ENCODE measurements at places on chromosomes 1 and 21.
A peak's percentile ranks its signal among the peaks of the same experiment; 100 is the strongest.

- no peak for DNase-seq
Observed at GRCh38 chr1:183262628-183263200, 76.7 kb downstream of the LAMC2 start.

DNA sequence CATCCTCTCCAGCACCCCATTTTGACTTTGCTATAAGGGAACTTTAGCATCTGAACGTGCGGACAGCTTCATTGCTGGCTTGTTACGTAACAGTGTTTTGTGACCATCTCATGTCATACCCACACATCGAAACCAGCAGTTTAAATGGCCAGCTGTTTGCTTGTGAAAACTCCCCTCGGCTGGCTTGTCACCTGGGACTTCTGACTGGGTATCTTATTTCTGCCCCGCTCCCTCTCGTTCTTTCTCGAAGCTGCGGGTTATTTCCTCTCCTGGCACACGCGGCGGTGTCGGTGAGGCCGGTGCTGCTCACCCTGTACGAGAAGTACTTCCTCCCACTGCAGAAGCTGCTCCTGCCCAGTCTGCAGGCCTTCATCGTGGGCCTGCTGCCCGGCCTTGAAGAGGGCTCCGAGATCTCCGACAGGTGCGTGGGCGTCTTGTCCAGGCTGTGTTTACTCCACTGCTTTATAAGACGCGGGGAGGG lies 43.5 kb downstream of the DOP1B start:
- no peak for DNase-seq

- no peak for DNase-seq
Observed at GRCh38 chr1:1352786-1353388, 3.7 kb upstream of the DVL1 start.

DNA sequence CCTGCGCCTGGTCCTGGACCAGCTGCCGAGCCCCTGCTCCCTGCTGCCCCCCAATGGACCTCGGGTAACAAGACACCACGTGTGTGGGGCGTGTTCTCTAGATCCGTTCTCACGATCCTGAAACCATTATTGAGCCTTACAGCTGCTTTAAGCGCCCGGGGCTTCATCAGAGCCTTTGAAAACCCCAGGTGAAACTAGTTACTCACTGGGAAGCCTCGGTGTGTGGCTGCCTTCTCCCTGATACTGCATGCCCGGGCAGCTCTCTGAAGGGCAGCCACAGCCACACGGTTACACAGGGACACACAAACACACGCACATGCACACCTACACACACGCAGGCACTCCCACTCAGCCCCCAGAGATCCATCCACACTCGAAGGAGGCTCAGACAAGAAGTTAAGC lies 5.3 kb downstream of the HES2 start:
- DNase-seq = peak; percentile 39

DNA sequence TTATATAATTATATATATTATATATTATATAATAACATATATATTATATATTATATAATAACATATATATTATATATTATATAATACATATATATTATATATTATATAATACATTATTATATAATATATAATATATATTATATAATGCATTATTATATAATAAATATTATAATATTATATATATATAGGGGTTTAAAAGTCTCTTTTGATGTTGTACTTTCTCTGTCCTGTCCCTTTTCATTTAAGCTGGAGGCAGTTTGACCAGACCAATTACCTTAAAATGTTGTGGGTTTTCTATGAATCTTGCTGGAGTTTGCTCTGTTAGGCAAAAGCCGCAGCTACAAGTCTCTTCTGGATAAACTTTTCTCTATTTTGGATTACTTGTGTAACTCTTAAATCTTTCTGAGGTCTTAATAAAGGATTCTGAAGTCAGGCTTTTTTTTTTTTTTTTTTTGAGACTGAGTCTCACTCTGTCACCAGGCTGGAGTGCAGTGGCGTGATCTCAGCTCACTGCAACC lies 22.2 kb upstream of the KIF1B start:
- no peak for DNase-seq

GRCh38 chr1:60833173-60833572 lies 249.2 kb upstream of the NFIA start:
- DNase-seq = no peak

DNA sequence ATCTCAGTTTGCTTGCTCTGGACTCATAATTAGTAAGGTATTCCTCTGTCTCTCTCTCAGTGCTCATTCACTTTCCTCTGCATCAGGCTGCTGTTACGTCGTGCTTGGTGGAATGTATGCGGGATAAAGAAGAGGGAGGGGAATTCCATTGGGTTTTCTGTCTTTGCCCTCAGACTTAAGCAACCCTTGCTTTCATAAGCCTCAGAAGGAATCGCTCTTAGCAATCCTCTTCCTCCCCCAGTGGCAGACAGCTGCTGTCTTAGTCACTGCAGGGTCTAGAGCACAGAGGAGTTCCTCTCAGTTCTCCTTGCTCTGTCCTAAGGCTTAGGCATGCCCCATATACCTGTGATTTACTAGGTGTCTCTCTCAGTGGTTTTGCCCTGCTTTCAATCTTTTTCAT lies 19.1 kb upstream of the NTMT2 start:
- peak; percentile 49 for DNase-seq

DNA sequence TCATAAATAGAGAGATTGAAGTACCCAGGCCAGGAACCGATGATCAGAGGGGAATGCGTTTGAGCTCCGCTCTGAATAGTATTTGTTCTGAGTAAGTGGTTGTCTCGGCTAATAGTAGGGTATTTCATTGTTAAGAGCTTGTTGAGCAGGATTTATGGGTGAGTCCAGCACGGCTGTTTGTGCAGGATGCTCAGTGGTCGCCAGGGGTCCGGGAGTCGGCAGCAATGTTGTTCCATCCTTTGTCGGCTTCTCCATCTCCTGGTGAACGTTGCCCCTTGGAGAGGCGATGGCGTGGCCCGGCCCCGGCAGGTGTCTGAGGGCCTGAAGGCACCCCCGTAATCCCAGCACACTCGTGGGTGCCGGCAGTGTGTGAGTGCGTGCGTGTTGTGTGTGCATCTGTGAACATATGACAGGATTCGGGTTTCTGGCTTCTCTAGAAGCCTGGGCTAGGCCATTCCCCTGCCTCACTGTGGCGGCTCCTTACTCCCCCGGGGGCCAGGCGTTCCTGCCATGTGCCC lies 160.8 kb upstream of the ARHGEF16 start:
- DNase-seq = no peak

- DNase-seq = no peak
Observed at GRCh38 chr1:180577361-180577760, 18.6 kb downstream of the OVAAL start.

GRCh38 chr1:204357551-204358490 lies 1.9 kb downstream of the PLEKHA6 start:
- no peak for DNase-seq

GRCh38 chr1:200873671-200874397 lies 1.1 kb downstream of the GPR25 start:
- no peak for DNase-seq

DNA sequence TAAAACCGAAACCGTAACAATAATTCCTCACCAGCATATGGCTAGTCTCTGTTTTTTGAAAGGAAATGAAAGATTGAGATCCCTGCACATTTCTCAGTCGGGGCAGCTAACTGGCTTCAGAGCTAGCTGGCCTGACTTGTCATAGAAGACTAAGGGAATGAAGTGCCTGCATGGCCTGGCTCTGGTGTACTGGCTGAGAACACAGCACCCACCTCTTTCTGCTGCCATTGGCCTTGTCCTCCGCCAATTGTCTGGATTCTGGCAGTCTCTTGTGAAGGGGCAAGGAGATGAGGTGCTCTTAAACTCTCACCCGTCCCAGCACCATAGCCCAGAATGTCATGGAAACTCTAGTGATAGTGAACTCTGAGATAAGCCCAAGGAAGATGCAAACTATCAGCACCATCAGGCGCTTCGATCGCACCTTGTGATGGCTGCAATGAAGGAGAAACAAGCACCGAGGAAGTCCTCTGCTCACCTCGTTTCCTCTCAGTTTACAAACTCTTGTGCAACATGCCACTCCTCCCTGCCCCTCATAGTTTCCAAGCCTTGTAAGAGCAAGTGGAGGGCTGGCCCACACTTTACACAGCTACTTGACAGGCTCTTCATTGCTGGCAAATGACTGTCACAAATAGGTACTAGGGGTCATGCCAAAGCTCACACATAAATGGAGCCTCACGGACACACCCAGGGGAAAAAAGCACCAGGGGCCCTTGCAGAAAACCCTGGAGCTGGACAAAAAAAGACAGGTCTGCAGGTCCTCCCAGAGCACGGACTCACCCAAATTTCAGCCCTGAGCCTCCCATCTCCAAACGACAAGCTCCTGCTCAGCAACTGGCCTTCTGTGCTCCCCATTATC lies 16.4 kb downstream of the INPP5B start:
- no peak for DNase-seq

DNA sequence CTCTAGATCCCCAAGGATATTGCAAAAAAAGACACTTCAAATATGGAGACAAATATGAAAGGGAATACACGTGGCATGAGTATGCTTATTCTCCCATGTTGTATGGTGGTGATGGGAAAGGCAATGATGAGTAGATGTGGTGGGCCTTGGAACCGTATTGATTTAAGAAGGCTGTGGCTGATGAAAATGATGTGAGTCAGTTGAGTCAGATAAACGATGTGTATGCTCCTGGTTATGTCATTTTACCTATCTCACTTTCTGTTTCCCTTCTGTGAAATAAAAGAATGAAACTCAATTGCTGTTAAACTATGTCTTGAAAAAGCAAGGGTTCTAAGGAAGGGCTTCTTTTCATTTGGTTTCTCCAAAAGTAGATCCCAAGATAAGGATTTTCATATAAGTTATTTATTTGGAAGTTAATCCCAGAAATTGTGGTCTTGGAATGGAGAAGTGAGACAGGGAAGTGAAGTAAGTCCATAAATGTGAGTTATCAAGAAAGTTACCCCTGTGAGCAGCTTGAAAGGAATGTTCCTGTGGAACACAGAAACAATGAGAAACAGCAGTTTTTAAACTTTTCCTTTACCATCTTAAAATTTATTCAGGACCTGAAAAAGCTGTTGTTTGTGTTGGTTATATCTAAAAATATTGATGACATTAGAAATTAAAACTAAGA lies 292.0 kb downstream of the DUSP10 start:
- no peak for DNase-seq

DNA sequence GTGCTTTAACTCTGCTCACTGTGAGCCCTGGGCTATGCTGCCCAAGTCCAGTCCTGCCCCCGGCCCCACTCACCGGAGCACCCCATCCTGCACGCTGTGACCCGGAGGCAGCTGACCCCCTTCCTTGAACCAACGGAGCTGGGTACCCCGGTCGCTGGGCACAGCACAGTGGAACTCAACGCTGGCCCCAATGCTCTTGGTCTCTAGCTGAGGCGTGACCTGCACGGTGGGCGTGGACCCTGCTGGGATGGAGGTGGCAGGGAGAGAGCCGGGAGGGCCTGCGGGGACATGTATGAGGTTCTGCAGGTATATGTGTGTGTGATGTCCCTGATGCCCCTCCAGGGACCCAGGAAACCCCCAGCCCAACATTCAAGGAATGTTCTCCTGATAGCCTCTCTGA lies 24.7 kb downstream of the LDLRAD2 start:
- no peak for DNase-seq

- DNase-seq = peak; percentile 74
Observed at GRCh38 chr1:38559446-38560165, 300.0 kb downstream of the RRAGC start.

GRCh38 chr1:54685335-54685905 lies 30.2 kb upstream of the TTC4 start:
- DNase-seq = no peak

GRCh38 chr1:238558156-238558555 lies 667.4 kb upstream of the ZP4 start:
- no peak for DNase-seq

GRCh38 chr1:172351346-172351745 lies 69.1 kb upstream of the C1orf105 start:
- DNase-seq = no peak

DNA sequence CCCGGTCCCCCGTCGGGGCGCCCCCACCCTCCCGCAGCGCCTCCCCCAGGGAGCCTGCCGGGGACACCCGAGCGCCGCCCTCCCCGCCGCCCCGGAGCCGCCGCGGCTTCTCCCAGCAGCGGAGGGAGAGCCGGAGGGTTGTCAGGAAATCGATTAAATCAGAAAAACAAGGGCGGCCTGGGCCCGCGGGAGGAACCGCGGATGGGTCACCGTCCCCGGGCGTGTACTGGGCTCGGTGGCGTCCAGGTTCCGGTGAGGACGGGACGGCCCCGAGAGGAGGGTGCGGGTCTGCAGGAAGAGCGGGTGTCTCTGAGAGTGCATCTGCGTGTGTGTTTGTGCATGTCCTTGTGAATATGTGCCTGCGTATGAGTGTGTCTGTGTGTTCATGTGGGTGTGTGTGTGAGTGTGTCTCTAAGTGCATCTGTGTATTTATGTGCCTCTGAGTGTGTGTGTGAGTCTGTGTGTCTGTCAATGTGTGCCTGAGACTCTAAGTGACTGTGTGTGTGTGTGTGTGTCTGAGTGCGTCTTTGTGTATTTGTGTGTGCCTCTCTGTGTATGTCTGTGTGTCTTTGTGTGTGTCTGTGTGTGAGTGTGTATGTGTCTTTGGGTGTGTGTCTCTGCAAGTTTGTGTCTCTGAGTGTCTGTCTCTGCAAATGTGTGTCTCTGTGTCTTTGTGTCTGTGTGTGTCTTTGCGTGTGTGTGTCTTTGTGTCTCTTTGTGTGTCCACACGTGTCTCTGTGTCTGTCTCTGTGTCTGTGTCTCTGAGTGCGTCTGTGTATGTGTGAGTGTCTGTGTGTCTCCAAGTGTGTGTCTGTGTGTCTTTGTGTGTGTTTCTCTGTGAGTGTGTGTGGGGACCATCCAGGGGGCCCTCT lies 1.1 kb downstream of the SPSB1 start:
- no peak for DNase-seq

- DNase-seq = no peak
Observed at GRCh38 chr1:185157599-185158412, 839 bp downstream of the SWT1 start.

DNA sequence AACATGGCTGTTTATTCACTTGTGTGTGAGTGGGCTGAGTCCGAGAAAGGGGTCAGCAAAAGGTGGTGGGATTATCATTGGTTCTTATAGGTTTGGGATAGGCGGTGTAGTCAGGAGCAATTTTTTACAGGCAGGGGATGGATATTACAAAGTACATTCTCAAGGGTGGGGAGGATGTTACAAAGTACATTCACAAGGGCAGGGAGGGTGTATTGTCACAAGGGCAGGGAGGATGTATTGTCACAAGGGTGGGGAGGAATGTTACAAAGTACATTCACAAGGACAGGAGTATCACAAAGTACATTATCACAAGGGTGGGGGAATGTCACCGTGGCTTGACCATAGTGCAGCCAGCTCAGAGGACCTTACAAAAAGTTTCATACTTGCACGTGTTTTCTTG lies 31.1 kb upstream of the ITLN2 start:
- DNase-seq = no peak

- no peak for DNase-seq
Observed at GRCh38 chr1:236568285-236568894, 35.9 kb downstream of the HEATR1 start.

- DNase-seq = no peak
Observed at GRCh38 chr1:207344221-207344620, 22.7 kb downstream of the CD55 start.

DNA sequence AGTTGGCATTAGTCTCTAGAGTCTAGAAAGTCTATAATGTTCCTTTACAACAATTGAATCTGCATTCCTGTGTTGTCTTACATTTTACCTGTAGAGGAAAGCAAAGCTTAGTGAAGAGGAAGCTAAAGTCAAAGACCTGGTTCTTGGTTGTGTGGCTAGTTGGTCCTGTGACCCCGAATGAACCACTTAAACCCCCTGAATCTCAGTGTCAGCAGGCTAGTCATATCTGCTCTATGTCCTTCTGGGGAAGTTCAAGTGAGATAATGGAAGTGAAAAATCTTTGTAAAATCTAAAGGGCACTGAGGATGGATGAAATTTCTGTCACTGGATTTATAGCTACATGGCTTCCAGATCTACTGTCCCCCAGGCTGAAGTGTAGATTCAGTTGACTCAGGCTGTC lies 24.0 kb upstream of the AIM2 start:
- no peak for DNase-seq

GRCh38 chr21:15141261-15141970 lies 76.6 kb upstream of the NRIP1 start:
- no peak for DNase-seq

Data from GM12864 (cell line).